ENCODE measurements at places on chromosomes 3 and 15.
A peak's percentile ranks its signal among the peaks of the same experiment; 100 is the strongest.

GRCh38 chr15:85380812-85381642 is 624 bp downstream of the AKAP13 start:
- DNase-seq = peak; percentile 38

- no peak for DNase-seq
These were observed 1.3 kb upstream of the INSYN1 start for GRCh38 chr15:73754461-73754860.

DNA sequence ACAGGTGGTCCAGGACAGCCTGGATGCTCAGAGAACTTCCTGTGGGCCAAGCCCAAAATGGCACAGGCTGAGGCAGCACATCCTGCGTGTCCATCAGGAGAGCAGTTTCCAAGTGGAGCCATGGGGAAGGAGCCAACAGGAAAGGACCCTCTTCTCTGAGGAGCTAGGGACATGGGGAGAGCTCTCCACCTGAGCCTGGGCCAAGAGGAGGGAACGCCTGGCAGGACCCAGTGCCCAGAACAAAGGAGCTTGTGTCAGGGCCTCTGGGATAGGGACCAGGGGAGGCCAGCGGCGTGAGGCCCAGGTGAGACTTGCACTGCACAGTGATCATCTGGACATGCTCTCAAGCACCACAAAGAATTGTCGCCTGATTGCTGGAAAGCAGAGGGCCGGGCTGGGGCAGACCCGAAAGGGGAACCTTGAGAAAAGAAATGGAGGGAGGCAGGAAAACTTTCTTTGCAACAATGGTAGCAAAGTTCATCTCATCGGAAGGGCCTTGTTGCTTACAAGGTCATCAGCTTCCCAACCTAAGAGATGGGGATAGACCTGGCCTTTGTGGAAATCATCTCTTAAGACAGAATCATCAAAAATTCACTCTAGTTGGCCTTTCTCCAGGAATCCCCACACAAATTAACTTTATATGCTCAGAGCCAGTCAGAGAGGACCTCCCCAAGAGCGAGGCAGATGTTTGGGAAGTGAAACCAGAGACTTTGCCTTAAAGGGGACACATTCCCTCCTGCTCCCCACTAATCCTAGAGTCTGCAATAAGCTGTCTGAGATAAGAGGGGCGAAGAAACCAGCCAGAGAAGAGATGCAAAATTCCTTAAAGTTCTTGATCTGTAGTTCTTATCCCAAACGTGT is 47.7 kb upstream of the HES1 start:
- no peak for DNase-seq

- no peak for DNase-seq
These were observed 231.3 kb downstream of the KLF13 start for GRCh38 chr15:31557899-31558298.

DNA sequence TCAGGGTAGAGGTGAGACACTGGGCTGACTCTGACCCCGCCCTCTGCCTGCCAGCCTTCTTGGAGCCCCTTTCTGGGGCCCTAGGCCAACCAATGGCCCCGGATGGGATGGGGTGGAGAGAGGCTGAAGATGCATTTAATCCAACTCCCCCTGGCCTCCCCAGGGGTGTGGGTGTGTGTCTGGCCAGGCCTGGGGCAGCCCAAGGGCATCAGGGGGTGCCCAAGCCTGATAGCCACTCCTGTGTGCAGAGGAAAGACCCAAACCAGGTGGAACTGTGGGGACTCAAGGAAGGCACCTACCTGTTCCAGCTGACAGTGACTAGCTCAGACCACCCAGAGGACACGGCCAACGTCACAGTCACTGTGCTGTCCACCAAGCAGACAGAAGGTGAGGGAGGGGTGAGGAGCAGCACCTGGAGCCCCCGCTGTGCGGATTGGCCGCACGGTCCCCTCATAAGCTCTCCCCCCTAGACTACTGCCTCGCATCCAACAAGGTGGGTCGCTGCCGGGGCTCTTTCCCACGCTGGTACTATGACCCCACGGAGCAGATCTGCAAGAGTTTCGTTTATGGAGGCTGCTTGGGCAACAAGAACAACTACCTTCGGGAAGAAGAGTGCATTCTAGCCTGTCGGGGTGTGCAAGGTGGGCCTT is 9.5 kb downstream of the SPINT1 start:
- DNase-seq = no peak

DNA sequence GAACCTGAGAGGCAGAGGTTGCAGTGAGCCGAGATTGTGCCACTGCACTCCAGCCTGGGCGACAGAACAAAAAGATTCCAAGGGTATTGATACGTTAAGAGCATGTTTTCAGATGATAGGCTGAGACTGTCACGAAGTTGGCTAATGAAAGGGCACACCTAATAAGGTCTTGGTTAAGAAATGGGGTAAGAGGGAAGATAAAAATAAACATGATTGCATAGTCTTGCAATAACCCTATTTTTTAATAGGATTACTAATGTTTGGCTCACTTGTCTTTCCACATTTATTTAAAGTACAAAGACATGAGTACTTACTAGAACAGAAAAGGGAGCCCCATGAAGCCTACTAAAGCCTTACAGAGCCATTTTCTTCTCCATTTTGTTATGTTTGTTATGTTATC is 109.0 kb downstream of the FRMD4B start:
- DNase-seq = no peak

- no peak for DNase-seq
These were observed 526.8 kb upstream of the TBL1XR1 start for GRCh38 chr3:177724020-177724638.

- no peak for DNase-seq
These were observed 15.9 kb upstream of the DOCK3 start for GRCh38 chr3:50658831-50659230.

DNA sequence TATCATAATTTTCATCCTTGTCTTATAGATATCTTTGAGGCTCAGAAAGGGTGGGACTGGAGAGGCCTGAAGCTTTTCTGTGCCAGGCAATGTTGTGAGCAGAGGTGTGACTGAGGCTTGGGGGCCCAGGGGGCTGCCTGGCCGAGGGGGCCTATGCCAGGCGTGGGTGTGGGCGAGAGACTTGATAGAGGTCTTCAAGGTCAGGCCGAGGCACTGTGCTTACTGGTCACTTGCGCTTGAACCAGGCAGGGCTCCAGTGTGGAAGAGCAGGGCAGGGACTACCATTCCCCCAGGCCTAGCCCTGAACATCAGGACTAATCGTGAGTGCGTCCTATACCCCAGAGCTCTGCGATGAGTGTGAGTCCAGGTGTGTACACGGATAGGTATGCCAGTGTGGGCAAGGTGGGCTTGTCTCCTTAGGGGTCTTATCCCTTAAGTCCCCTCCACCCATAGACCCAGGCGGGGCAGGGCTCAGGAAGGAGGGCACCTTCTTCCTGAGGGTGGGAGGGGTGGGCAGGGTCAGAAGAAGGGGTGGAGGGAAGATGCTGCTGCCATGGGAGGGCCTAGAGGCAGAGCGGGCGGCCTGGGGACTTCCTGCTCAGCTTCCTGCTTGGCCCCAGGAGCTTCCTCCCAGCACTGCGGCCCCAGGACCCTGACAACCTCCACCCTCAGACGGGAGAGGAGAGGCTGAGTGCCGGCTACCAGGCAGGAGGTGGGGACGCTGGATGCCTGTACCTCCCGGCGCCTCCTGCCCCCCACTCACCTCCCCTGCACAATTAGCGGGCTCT is 84.7 kb downstream of the LINGO1 start:
- DNase-seq = peak; percentile 6

- DNase-seq = peak; percentile 50
These were observed 16.3 kb upstream of the RAB7A start for GRCh38 chr3:128709506-128710210.

GRCh38 chr3:59839810-59840515 is 790.1 kb upstream of the CFAP20DC start:
- DNase-seq = no peak

DNA sequence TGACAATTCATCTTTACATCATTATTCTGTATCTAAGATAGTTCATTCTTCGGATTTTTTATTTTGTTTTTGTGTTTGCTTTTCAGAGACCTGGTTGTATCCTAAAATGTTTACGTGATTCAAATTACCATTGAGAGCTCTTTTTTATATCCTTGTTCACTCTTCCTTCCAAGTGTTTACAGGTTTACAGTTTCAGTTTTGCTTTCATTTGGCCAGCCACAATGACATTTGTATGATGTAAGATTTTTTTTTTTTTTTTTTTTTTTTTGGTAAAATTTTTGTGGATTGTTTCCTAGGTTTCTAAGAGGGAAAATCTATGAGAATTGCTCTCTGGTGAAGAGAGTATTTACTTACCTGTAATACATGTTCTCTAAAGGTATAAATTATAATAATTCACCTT is 55.0 kb downstream of the SETD5 start:
- DNase-seq = no peak

DNA sequence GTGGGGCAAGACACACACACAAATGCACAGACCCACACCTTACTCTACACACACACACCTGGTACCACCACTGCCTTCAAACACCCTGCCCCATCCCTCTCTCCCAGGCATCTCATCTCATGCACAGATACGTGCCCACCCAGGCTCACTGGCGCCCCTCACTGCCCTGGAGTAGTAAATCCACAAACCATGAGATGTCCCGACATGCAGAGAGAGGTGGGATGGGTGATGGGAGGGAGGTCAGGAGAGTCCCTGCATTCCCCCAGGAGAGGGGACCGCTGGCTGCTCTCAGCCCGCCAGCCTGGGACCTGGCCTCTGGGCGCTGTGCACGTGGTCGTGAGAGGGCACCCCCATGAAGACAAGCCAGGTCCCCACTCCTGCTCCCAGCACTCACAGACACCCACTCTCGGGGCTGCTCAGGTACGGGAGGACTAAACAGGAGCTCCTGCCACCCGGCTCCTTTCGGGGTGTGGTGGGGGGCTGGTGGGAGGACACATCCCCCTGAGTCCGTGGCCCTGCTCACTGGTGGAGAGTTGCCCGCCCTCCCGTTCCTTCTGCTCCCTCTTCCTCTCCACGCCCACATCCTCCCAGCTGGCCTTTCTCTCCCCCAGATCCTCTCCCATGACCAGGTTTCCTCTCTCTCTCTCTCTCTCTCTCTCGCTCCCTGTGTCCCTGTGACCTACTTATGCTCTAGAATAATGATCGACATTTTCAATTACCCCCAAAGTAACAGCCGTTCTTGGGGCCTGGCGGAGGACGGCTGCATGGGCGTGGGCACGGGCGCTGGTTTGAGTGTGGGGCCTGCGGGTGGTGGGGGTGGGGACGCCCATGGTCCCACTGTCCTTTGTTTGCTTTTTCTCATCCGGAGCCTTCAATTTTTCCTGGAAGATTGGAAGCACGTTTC is 18.9 kb upstream of the CSPG4 start:
- no peak for DNase-seq

GRCh38 chr3:94875149-94875548 is 812.3 kb downstream of the NSUN3 start:
- no peak for DNase-seq

GRCh38 chr3:40097131-40098117 is 212.1 kb upstream of the EIF1B start:
- no peak for DNase-seq

GRCh38 chr3:65914032-65914739 is 124.5 kb downstream of the MAGI1 start:
- peak; percentile 53 for DNase-seq
